ENCODE measurements at places on chromosomes 12 and 14.

GRCh38 chr12:31962076-31962475 lies 2.9 kb downstream of the RESF1 start:
- H3K4me3 ChIP-seq, result peak overlapping the region; percentile 44
- H3K4me1 ChIP-seq, result peaks cover 60% of the 10 kb centered on the region
- peaks cover 41% of the 10 kb centered on the region for H3K36me3 ChIP-seq
- DNase-seq, result no peak
- no peak overlapping the region for H3K27ac ChIP-seq
- H3K27me3 ChIP-seq, result no peaks in the 10 kb centered on the region

DNA sequence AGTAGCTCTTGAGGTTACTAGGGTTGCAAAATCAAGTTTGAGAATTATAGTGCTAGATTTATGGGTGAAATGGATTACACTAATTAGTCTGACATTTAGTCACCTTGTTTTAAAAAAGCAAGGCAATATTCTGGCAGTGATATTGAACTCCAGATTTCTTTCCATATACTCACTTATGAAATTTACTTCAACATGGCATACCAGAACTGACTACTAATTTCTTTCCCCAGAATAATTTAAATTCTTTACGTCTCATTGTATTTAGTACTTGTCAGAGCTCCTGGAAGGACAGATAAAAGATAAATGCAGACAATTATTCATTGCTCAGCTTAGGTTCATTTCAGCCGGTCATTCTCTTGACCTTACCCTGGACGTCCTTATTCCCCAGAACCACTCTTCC lies 24.3 kb downstream of the EMP1 start:
- H3K4me3 ChIP-seq, result no peak overlapping the region
- no peaks in the 10 kb centered on the region for H3K27me3 ChIP-seq
- no peaks in the 10 kb centered on the region for H3K36me3 ChIP-seq
- no peak overlapping the region for H3K27ac ChIP-seq

GRCh38 chr14:100103250-100104005 lies 38.2 kb downstream of the EVL start:
- H3K36me3 ChIP-seq, result peaks cover 73% of the 10 kb centered on the region
- no peak for DNase-seq
- H3K27me3 ChIP-seq, result no peaks in the 10 kb centered on the region
- no peak overlapping the region for H3K4me3 ChIP-seq
- peaks cover 78% of the 10 kb centered on the region for H3K4me1 ChIP-seq

DNA sequence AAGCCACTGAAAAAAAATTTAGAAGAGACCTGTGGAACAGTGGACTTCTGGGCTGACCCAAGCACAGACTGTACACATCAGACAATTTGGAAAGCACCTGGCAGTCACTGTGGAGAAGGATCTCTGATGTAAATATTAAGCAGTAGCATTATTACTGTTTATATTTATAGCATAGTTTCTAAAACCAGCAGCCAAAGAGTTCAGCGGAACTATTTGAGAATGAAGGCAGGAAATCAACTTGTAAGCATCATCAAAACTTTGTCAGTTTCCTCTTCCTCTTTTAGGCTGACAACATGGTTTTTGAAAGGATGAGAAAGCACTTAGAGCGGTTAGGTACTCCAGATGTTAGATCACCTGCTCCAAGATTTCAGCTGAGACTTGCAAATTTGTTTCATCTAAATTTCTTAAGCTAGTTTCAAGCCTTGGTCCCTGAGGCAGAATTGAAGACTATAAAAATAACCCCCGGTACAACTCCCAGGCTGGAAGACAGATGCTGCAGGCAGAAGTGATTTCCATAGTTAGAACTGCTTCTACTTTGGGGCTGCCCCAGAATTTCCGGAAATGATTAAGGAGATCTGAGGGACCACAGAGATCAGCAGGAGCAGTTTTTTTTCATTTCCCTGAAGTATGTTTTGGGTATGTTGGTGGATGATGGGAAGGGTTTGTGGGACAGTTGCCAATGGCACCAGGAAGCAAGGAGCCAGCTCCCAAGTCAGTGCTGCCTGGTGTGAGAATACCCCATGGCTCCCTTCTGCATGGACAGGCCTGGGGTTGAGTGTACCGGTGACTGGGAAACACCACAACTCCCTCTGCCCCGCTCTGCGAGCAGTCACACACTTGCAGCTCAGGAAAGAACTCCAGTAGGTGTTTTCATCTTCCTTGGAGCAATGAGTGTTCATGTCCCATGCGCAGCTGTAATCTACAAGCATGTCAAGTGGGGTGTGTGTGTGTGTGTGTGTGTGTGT lies 354.5 kb downstream of the NUAK1 start:
- H3K4me1 ChIP-seq, result peaks cover 3% of the 10 kb centered on the region
- no peaks in the 10 kb centered on the region for H3K27me3 ChIP-seq
- H3K36me3 ChIP-seq, result no peaks in the 10 kb centered on the region
- no peak overlapping the region for H3K4me3 ChIP-seq
- DNase-seq, result no peak
- no peak overlapping the region for H3K27ac ChIP-seq

GRCh38 chr14:61381553-61381952 lies 60.2 kb downstream of the PRKCH start:
- H3K4me3 ChIP-seq, result no peak overlapping the region
- no peaks in the 10 kb centered on the region for H3K27me3 ChIP-seq
- peak overlapping the region; percentile 98 for H3K27ac ChIP-seq
- H3K4me1 ChIP-seq, result peaks cover 87% of the 10 kb centered on the region

- DNase-seq, result no peak
- no peak overlapping the region for H3K27ac ChIP-seq
- no peaks in the 10 kb centered on the region for H3K36me3 ChIP-seq
- no peak overlapping the region for H3K4me3 ChIP-seq
Observed at GRCh38 chr14:90570461-90570860, 173.6 kb downstream of the CALM1 start.

GRCh38 chr14:83463500-83464098 lies 1929.9 kb upstream of the SEL1L start:
- H3K4me3 ChIP-seq, result no peak overlapping the region
- DNase-seq, result no peak
- no peaks in the 10 kb centered on the region for H3K4me1 ChIP-seq
- H3K27me3 ChIP-seq, result no peaks in the 10 kb centered on the region
- H3K36me3 ChIP-seq, result no peaks in the 10 kb centered on the region
- no peak overlapping the region for H3K27ac ChIP-seq

DNA sequence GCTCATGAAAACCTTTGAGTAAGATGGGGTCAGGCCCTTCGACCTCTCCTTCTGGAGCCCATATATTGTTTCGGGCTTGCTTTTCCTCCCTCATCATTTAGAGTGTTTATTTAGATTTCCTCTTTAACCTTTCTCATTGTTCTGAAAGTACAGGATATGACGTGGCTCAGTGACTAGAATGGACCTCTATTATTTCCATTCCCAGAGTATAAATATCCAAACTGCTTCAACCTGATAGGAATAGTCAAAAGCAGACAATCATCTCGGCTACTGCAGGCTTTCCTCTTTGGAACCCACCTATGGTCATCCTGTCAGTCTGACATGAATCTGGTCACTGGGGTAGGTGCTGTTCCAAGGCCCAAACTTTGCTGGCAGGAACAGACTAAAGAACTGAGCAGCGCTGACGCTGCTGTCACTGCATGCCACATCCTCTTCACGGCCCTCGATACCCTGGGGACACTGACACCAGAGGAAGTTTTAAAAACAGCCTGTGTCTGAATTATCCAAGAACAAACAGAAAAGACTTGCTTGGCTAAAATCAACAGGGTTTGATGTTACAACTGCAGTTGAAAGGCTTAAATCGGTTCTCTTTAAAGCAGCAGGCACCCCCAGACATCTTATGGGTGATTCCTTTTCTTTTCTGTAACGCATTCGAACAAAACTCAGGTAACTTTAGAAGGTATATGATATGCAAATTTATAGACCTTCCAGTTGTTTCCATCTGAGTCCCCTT lies 5.0 kb upstream of the DDX47 start:
- H3K27ac ChIP-seq, result peak overlapping the region; percentile 92
- no peaks in the 10 kb centered on the region for H3K27me3 ChIP-seq
- H3K36me3 ChIP-seq, result no peaks in the 10 kb centered on the region
- DNase-seq, result peak; percentile 39
- peaks cover 29% of the 10 kb centered on the region for H3K4me1 ChIP-seq
- no peak overlapping the region for H3K4me3 ChIP-seq

GRCh38 chr14:105149146-105149781 lies 19.3 kb downstream of the JAG2 start:
- H3K4me1 ChIP-seq, result peaks cover 6% of the 10 kb centered on the region
- no peaks in the 10 kb centered on the region for H3K36me3 ChIP-seq
- H3K4me3 ChIP-seq, result no peak overlapping the region

GRCh38 chr14:55457496-55457895 lies 17.1 kb upstream of the TBPL2 start:
- no peak overlapping the region for H3K27ac ChIP-seq
- no peak for DNase-seq
- no peaks in the 10 kb centered on the region for H3K27me3 ChIP-seq
- H3K4me3 ChIP-seq, result no peak overlapping the region
- no peaks in the 10 kb centered on the region for H3K36me3 ChIP-seq

DNA sequence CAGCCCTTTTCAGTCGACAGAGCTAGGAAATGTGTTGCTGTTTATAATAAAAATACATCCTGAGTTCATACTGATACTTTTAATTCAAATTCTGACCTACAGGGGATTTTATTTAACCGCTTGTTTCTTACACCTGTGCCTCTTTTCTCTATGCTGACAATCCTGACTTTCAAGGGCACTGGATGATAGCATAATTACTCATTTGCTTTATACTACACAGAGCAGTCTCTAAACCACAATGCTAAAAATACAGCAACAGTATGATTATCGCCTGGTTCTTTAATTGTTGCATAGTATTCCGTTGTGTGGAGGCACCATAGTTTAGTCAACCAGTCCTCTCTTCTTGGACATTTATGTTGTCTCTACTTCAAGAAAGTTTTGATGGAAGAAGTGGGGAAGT lies 372.9 kb downstream of the DPF3 start:
- no peak for DNase-seq
- peaks cover 70% of the 10 kb centered on the region for H3K4me1 ChIP-seq
- no peaks in the 10 kb centered on the region for H3K36me3 ChIP-seq
- no peak overlapping the region for H3K4me3 ChIP-seq
- H3K27me3 ChIP-seq, result peaks cover 2% of the 10 kb centered on the region

DNA sequence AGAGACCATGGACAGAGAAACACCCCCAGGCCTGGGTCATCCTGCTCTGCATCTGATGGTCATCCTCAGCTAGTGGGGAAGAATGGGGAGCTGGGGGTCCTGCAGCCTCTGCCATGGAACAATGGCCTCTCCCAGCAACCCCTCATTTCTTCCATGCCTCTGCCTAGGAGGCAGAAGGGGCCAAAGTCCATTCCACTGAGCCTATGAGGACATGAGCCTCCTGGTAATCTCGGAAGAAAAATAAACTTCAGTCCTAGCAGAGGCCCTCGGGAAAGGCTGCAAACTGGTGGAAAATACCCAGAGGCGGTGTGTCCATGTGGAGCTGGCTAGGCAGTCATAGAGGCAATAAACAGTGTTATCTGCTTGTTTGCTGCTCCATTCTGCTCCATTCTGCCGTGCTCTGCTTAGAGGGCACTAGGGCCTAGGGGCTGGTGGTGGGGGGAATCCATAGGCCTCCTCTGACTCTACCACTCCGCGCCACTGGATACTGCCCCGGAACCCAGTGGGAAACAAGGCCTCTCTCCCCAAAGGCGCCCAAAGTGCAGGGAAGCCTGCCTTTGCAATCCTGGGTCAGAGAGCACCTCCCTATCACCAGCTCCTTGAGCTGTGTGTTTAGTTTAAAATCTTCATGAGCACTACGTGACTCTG lies 4.5 kb downstream of the PGF start:
- no peak for DNase-seq
- peaks cover 20% of the 10 kb centered on the region for H3K4me1 ChIP-seq
- peaks cover 8% of the 10 kb centered on the region for H3K27me3 ChIP-seq
- no peak overlapping the region for H3K4me3 ChIP-seq
- no peaks in the 10 kb centered on the region for H3K36me3 ChIP-seq
- no peak overlapping the region for H3K27ac ChIP-seq

GRCh38 chr14:92109490-92109889 lies 3.1 kb upstream of the ATXN3 start:
- H3K36me3 ChIP-seq, result no peaks in the 10 kb centered on the region
- DNase-seq, result no peak
- H3K27ac ChIP-seq, result no peak overlapping the region

- DNase-seq, result no peak
- no peak overlapping the region for H3K4me3 ChIP-seq
- no peaks in the 10 kb centered on the region for H3K36me3 ChIP-seq
Observed at GRCh38 chr12:60494244-60494643, 898.4 kb downstream of the SLC16A7 start.

DNA sequence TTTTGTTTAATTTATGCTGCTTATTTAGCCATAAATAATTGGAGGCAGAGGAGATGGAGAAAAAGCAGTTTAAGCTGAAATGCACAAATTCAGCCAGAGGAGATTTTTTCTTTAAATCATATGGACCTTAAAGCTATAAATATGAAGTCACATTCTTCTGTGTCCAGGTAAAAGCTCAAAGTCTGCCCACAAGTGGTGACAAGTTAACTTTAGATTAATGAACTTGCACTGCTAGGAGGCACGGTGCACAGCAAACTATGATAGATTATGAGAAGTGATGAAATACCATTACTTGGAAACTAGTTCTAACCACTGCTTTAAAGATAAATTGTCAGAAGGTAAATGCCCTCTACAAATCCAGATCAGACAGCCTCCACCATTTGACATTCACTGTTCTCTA lies 69.0 kb downstream of the IFT81 start:
- H3K4me1 ChIP-seq, result no peaks in the 10 kb centered on the region
- H3K27me3 ChIP-seq, result no peaks in the 10 kb centered on the region
- H3K36me3 ChIP-seq, result no peaks in the 10 kb centered on the region
- H3K4me3 ChIP-seq, result no peak overlapping the region
- H3K27ac ChIP-seq, result no peak overlapping the region

GRCh38 chr12:9113987-9114309 lies 1.8 kb downstream of the A2M start:
- no peak overlapping the region for H3K27ac ChIP-seq
- H3K4me1 ChIP-seq, result peaks cover 5% of the 10 kb centered on the region
- no peak overlapping the region for H3K4me3 ChIP-seq
- DNase-seq, result no peak

GRCh38 chr14:76432827-76433752 lies 57.2 kb downstream of the ESRRB start:
- no peaks in the 10 kb centered on the region for H3K27me3 ChIP-seq
- no peak overlapping the region for H3K4me3 ChIP-seq
- H3K4me1 ChIP-seq, result no peaks in the 10 kb centered on the region
- H3K36me3 ChIP-seq, result no peaks in the 10 kb centered on the region
- DNase-seq, result no peak

DNA sequence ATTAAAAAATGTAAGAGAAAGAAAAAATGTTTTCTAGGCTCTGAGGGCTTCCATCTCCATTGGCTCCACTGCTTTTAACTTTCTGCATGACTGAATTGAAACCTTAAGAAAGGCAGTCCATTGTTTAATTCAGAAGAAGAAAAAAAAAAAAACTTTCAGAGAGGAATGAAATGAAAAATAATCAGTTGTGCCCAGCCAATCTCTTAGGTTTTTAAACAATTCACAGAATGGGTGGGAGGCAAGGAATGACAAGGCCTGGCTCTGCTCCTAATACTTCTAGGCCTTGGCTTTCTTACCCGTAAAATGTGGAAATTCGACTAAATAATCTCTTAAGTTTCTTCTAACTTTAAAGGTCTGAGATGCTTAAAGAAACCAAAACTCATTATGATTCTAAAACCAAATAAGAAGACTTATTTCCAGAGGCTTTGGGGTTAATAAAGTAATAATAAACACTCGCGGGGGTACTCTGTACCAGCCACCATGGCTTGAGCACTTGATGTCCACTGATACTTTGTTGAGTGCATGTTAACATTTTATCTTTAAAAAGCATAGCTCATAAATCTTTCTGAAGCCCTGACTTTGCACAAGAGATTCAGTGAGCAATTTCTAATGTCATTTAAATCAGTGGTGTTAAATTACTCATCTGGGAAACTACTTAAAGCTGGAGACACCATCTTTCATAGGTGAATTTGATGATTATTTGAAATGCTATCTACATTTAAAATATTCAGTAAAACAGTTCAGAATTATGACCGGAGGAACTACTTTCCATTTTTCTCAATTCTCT lies 49.6 kb downstream of the STON2 start:
- no peak overlapping the region for H3K27ac ChIP-seq
- no peaks in the 10 kb centered on the region for H3K36me3 ChIP-seq
- no peak overlapping the region for H3K4me3 ChIP-seq
- no peaks in the 10 kb centered on the region for H3K4me1 ChIP-seq

All from natural killer cell (primary cell).